ENCODE measurements at places on chromosomes 12 and 14. TPM values are rescaled to one million over a fixed set of nuclear protein-coding genes. Genes with fewer than 3 reads are reported as not detected.

DNA sequence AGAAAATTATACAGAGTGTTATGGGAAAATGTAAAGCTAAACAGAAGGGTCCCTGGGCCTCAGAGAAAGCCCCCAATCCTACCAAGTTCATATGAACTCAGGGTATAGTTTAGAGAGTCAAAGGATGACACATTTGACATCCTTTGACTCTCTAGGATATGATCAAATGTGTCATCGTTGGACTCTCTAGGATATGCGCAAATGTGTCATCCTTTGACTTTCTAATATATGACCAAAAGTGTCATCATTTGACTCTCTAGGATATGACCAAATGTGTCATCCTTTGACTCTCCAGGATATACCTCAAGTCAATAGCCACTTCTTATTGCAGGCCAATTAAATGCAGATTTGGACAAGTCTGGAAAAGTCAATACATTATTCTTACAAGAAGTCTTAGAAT lies 204.8 kb upstream of the IGF1 start:
- no peak for DNase-seq
- no peaks in the 10 kb centered on the region for H3K36me3 ChIP-seq
- H3K27me3 ChIP-seq: no peaks in the 10 kb centered on the region
- H3K4me1 ChIP-seq: no peaks in the 10 kb centered on the region

The SLC5A8 gene
- total RNA-seq: not detected

DNA sequence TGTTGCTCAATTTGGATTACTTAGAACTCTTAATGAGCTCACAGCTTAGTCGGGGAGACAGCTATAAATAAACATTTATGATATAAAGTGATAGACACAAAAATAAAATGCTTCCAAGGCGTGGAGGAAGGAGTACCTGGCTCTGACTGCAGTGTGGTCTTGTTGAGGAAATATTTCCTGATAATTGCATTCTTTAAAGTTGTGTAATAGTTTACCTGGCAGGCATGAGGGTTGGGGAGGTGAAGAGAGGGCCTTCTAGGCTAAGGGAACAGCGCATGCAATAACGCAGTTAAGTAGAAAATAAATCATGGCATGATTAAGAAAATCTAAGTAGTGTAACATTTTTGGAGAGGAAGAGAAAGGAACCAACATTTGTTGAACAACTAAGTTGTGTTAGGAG lies 260.5 kb upstream of the ATP2B1 start:
- no peak overlapping the region for H3K27ac ChIP-seq
- H3K4me3 ChIP-seq: no peak overlapping the region
- H3K4me1 ChIP-seq: no peaks in the 10 kb centered on the region
- no peaks in the 10 kb centered on the region for H3K27me3 ChIP-seq

DNA sequence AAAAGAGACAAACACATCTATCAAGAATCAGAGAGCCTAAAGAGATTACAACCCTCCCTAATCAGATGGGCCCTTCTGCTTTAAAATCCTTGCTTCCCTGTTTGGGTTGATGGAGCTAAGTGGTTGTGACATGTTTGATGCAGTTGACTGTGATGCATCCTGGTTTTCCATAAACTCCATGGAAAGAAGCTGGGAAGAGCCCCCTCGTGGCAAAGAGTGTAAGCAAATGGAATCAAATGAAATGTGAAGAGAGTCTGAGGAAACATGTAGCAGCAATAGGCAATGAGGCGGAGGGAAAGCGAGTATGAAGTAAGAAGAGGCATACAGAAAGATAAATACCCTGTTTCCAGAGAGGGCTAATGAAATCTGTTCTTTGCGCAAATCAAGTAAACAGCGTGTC lies 70.4 kb upstream of the SLCO1C1 start:
- peaks cover 43% of the 10 kb centered on the region for H3K4me1 ChIP-seq
- H3K4me3 ChIP-seq: no peak overlapping the region
- DNase-seq: no peak
- H3K27ac ChIP-seq: no peak overlapping the region

DNA sequence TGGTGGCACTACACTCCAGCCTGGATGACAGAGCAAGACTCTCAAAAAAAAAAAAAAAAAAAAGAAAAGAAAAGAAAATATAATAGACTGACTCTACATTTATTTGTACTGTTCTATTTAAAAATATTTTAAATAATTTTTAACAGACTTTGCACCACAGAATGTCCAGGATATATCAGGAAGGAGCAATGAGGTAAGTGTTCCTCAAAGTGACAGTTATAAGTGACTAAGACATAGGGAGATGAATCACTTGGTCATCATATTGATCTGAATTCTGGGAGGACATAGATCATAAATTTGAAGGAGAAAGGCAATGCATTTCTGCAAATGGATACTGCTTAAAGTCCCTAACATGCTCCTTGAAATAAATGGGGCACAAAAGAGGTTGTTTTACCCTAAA lies 221.5 kb downstream of the KCNC2 start:
- no peak for DNase-seq
- no peaks in the 10 kb centered on the region for H3K4me1 ChIP-seq
- H3K27me3 ChIP-seq: no peaks in the 10 kb centered on the region
- no peak overlapping the region for H3K27ac ChIP-seq
- no peak overlapping the region for H3K4me3 ChIP-seq
- no peaks in the 10 kb centered on the region for H3K36me3 ChIP-seq
